ENCODE measurements at places on chromosomes 11 and 22.

GRCh38 chr22:18995327-18995711 is 59.2 kb upstream of the PRODH start:
- no peak for DNase-seq

DNA sequence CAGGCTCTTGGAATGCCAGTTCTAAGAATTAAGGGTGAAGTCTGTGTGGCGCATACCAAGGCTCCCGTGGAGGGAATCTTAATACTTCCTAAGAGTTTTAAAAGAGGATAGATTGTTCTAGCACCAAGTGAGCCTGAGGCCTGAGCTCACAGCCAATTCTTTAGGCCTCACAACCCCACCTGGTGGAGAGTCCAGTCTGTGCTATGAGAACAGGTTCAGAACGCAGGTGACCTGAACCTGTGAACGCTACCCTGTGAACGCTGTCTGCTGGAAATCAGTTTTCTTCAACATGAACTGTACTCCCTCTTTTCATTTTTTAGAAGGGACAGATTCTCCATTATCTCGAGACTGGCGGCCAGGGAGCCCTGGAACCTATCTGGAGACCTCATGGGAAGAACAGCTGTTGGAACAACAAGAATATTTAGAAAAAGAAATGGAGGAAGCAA is 43.2 kb upstream of the DLAT start:
- no peak for DNase-seq

- DNase-seq = no peak
These were observed 38.3 kb upstream of the CEP295 start for GRCh38 chr11:93623179-93623578.

GRCh38 chr22:39598017-39598965 is 27.7 kb downstream of the CACNA1I start:
- DNase-seq = no peak

Measured in GOT3 (cell line).